ENCODE measurements at places on chromosomes 6 and 20.

GRCh38 chr6:39669973-39670342, 55.2 kb downstream of the KIF6 start:
- DNase-seq: no peak

DNA sequence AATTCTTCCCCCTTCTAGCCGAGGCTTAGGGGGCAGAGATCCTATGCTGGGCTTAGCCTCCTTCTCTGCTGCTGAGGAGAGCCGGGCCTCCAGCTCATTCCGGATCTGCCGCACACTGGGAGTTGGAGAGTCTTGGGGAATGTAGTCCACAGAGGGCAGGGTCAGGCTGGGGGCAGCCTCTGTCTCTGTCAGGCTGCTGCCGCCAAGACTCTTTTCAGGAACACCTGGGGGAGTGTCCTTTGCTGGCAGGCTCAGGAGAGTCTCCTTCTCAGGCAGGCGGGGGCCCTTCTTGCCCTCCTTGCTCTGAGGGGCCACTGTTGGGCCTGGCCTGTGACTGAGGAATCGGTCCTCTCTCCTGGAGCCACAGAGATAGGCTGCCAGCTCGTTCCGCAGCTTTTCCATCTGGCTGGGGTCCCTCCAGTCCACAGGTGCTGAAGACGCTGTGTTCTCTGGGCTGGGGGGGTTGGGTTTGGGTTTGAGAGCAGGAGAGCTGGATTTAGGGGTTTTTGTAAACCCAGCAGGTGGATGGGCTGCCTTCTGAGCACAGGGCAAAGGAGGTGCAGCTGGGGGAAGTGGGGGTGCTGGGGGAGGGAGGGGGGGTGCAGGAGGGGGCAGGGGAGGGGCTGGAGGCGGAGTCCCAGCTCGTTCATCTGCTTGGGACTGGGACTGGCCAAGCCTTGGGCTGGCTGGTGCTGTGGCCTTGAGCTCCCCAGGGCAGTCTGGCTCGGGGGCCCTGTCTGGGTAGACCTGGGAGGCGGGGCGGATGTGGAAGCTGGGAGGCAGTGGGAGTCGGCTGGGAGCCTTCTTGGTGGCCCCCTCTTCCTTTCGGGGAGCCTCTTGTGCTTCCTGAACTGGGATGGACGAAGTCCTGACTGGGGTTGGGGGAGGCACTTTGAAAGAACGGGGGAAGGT, 36.1 kb downstream of the C6orf132 start:
- DNase-seq: no peak

GRCh38 chr6:100099189-100100074, 105.4 kb upstream of the MCHR2 start:
- DNase-seq: no peak

DNA sequence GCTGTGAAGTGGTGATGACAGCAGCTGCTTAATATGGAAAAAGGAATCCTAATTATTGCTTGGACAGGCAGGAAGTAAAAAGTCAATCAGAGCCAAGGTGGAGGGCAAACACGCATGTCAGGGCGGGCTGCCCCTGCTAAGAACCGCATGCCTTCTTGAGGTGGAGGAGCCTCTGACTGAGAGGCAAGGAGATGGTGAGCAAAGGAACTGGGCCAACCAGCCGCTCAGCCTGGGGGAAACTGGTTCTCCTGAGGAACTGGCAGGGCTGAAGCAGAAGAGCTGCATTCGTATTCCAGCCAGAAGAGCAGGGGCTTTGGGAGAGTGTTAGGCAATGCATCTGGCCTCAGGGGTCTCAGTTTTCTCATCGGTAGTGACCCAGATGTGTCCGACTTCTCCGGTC, 13.1 kb upstream of the MLN start:
- no peak for DNase-seq

- DNase-seq: no peak
Observed at GRCh38 chr20:60494476-60494875, 536.3 kb downstream of the CDH26 start.

- no peak for DNase-seq
Observed at GRCh38 chr6:158503846-158504245, 56.0 kb upstream of the TMEM181 start.
